ENCODE measurements at places on chromosomes 2 and 18.

DNA sequence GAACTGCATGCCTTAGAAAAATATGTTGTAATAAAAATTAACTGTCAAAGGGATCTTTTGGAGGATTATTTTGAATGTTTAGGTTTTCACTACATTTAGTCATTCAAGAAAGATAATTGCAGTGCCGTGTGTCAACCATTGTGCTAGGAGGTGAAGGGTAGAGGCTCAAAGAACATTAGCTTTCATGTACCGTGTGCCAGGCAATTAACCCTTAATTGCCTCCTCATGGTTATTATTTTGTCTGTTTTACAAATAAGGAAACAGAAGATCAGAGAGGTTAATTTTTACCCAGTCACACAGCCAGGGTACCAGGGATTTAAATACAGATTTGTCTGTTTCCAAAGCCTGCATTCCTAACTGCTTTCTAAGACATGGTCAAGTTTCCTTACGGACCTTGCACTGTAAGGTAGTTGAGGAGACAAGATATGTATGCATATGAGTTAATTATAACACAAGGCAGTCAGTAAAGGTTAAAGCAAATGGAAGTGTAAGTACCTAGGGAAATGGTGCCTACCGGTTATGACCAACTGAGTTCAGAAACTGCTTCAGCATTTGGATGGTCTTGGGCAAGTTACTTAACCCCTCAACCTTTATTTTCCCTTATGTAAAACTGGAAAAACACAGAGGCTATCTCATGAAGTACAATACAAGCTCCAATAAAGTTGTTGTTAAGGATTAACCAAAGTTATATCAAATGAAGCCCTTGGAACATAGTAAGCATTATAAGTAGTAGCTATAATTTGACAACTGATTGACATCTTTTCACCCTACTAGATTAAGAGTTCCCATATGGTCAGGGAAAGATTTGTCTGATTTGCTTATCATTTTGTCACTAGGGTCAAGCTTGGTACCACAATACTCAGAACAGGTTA, 434.9 kb downstream of the MBD2 start:
- DNase-seq: no peak

DNA sequence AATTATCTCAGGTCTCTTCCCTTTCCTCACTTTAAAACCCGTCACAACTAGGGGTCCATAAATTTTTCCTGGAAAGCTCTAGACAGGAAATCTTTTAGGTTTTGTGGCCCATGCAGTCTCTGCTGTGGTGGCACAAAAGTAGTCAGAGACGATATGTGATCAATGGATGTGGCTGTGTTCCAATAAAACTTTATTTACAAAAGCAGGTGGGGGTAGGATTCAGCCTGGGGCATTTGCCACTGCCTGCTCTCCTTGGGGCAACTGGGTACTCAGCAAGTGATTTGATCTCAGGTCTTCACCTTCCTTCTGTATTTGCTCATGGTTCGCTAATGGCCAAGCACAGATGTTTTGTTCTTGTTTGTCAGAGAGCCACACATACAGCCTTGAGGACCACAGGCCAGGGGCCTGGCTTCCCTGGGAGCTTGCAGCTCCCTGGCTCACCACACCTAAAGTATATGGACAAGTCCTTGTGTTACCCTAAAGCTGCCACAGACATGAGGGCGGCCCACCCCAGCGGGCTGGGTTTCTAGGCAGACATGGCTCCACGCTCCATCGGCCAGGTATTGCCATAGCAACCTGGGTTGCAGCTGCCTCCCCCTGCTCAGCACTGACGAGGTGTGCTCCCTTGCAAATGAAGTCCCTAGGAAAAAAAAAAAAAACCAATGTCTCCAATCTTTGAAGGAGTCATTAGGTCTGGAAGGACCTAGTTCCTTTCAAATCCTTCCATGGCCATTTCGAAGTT, 89.7 kb upstream of the YWHAQ start:
- no peak for DNase-seq

DNA sequence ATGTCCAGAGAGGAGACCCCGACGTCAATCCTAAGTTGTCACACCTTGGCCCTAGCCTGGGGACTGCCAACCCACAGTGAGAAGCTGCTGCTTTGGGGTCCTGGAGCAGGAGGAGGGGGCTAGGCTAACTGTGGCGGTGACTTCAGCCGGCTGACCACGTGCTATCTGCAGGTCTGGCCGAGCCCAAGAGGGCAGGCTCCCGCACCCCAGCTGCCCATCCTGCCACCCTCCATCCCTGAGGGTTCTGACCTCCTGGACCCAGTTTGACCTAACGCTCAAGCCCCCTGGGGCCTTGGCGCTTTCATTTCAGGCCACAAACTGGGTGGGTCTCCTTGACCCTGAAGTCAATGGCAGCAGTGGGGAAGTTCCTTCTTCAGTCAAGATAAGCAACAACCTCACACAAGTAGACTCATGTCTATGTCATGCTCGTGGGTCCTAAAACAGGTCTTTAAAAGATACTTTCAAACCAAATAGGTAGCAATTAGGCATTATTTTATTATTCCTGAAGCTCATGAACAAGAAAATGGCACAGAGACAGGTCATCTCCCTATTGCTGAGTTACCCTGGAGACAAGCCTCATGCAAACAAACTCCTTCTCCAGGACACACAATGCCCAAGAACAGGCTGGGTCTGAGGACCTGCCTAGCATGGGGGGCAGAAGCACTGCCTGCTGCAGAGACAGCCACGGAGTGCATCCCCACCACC, 2.3 kb downstream of the HES6 start:
- no peak for DNase-seq

DNA sequence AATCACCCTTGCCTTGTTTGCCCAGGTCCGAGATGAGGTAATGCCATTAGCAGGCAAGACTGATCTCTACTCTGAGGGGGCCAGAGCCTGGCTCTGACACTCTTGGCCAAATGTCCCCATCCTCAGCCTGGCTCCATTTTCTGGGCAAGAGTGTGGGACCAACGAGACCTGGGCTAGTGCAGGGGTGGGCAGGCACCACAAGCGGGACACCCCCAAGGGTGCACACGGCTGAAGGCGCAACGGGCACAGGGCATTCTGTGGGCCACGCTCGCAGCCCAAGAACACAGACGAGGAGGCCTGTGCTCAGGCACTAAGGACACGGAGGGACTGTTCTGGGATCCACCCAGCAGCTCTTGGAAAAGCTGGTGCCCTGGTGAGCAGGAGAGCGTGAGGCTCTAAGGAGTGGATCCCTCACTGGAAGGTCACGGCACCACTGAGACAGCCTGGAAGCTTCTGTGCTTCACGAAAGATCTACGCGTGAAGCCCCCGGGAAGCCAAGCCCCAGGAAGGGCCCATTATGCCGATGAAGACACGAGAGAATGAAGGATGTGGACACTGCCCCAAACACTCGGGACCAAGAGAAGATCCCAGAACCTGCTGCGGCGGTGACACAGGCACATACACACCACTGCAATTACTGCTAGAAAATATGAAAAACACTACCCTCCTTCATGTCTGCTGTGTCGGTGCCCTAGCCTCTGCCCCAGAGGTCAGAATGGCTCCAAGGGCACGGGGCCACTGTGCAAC, 138.2 kb downstream of the HDAC4 start:
- no peak for DNase-seq

DNA sequence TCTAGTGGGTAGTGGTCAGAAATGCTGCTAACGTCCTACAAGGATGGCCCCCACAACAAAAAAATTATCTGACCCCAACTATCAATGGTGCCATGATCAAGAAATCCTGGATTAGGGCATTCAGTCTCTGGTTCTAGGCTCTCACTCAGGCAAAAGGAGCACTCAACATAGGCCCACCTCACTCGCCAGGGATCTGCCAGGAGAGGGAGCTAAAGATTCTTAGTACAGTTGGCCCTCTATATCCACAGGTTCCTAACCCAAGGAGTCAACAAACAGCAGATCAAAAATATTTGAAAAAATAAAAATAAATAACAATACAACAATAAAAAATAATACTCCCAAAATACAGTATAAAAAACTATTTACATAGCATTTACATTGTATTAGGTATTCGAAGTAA, 10.0 kb downstream of the SLC4A5 start:
- DNase-seq: no peak

GRCh38 chr2:46273225-46273863, 23.9 kb upstream of the EPAS1 start:
- DNase-seq: no peak

- no peak for DNase-seq
These were observed 279.8 kb downstream of the NAPG start for GRCh38 chr18:10805587-10806118.

GRCh38 chr2:195656161-195656858, 716 bp upstream of the SLC39A10 start:
- no peak for DNase-seq

DNA sequence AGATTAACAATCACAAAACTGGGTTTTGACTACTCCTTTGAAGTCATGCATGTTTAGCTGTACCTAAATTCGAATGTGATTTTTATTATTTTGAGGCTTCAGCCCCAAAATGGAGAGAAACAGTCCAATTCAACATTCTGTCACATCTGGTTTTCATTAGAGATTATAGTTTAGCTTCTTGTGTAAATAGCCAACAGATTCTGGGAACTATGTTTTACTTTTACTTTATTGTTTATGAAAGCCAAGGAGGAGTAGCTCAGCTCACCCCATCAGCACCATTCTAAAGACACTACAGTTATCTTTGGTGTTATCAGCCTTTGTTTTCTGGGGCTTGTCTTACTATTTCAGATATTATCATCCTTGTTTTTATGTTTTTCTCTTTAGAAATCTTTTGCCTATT, 465.0 kb upstream of the CWC22 start:
- DNase-seq: no peak

DNA sequence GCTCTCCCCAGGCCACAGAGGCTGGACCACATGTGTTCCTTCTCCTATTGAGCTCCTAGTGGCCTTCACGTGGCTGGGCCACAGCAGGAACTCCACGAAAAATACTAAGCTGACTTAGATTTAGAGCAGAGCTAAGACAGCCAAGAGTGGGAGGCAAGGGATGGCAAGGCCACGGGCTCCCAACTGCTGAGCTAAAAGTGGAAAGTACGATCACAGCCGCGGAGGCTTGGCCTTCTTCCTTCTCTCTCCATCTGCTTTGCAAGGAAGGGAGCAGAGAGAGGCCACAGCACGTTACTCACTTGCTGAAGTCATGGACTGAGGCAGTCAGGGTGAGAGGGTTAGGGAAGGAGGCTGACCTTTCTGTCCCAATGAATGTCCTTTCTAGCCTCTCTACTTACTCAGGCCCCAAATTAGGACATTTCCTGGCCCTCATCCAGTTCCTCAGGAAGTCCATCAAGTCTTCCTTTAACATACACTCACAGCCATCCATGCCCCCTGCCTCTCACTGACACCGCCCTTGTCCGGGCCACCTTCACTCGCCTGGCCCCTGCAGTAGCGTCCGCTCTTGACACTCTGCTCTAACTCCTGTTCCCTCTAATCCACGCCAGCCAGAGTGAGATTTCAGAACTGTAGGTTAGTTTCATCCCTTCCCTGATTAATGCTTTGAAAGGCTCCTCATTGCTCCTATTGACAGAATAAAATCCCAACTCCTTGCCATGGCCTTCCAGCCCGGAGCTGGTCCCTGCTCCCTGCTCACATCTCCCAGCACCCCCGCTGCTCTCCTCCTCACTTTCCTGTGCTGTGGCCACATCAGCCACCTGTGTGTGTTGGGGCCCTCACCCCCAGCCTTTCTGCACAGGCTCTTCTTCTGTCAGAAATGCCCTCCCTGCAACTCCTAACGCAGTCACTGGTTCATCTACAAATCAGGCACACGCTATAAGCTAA, 204.2 kb downstream of the CYP26B1 start:
- no peak for DNase-seq

DNA sequence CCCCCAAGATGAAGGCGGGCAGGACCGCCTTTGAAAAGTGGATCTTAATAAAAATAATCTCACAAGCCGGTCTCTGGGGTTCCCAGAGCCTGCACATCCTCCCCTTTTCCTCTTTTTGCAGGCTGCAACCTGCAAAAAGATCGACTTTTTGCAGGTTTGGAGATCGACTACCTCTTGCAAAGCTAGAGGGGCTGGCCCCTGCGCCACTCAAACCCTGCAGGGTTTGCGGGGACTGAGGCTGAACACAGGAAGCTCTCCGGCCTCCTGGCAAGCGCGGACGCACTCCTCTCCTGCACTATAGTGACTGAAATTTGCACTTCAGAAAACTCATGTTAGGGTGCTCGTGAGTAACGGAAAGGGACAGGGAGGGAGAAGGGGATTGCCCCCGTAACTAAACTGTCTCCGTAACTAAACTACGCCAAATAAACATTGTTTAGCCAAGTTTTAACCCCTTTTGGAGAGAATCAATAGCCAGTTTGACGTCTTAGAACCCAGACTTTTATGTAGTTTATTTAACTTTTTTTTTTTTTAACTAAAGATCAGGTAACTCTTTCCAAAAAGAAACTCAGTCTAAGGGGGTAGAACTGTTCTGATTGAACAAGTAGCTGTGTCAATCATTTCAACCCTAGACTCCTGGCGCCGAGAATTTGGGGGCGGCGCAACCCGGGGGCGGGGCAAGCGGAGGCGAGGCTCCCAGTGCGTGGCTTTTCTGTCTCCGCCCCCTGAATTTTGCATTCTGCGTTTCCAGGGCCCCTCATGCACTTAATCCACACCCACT, 2.5 kb downstream of the IGFBP5 start:
- DNase-seq: no peak

DNA sequence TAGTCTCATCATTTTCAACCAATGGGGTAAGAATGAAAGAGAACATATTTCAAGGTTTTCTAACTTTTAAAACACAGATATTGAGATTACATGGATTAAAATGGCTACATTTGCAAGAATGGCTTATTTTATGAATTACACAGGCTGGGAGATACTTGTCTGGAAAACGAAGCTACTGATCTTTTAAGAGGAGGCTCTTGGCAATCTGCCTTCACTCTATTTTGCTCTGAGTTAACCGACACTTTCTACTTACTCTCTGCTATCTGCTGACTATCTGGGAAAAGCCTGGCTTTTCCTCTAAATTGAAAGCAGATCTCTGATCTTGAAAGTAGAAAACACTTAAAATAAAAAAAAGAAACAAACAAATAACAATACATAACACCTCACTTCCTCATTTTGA, 325.4 kb upstream of the LINC00305 start:
- DNase-seq: no peak

Measured in activated effector memory CD4-positive, alpha-beta T cell treated with Interleukin-2 at 50 U/mL for 16 hours (primary cell).